ENCODE measurements at places on chromosomes 2 and 18.

DNA sequence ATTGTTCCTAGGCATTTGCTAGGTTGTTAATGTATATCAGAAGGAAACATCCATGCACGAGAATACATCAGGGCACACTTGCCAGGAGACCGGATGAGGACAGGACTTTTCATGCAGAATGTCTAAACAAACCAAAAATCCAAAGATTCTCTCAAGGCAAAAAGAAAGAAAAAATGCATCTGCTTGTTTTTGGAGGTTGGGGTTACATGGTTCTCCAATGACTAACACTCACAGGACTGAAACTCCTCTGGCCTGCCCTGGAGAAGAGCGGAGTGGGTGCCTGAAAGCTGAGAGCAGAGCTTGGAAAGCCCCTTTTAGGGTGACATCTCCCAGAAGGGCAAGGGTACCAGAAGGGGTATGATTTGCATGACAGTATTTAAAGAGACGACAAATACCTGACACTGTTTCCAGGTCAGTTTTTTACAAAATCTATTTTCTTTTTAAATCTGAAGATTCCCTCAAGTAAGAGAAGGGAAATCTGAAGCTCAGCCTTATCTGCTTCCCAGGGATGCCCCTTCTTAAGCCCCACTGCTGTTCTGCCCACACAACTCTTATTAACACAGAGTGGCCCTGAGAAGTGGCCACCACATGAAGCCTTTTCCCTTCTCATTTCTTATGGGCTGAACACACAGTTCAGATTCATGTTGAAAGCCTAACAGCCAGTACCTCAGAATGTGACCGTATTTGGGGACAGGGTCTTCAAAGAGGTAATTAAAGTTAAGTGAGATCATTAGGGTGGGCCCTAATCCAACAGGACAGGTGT lies 216.4 kb downstream of the STK39 start:
- no peak for DNase-seq

DNA sequence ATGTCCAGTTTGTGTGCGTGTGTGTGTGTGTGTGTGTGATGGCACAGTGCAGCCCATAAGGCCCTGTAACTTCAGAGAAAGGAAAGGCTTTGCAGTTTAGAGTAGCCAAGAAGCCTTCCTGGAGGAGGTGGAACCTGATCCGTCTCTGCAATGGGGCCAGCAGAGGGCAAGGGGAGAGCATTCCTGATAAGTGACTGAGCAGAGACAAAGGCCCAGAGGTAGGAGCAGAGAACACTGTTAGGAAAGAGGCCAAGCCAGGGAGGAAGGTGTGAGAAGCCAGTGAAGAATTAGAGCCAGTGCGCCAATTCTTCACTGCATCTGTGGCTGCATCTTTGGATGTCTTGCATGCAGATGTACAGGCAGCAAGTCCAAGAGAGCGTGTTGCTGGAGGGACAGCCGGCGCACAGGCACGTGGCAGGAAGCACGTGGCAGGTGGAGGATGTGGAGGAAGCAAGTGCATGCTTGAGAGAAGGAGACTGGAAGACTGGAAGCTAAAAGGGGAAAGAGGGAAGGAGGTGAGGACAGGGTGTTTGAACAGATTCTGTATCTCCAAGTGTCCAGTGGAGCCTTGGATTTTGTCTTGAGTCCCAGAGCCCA lies 196.3 kb downstream of the CTIF start:
- DNase-seq: no peak

GRCh38 chr2:17717666-17718065 lies 35.9 kb downstream of the SMC6 start:
- no peak for DNase-seq

- DNase-seq: no peak
Observed at GRCh38 chr2:9565436-9566153, 10.0 kb upstream of the ADAM17 start.
